Activated T-helper 2 cell treated with anti-CD3 and anti-CD28 coated beads, Interferon-gamma antibody, Interleukin-2, Interleukin-4, amounts not matched to agents 10 μg/mL and 5 μg/mL and 100 μg/mL, durations not matched to agents 14 hours and 24 hours and 36 hours (primary cell): ENCODE measurements at places on chromosomes 11 and 22. TPM values are rescaled to one million over a fixed set of nuclear protein-coding genes. Genes with fewer than 3 reads are reported as not detected.
A peak's percentile ranks its signal among the peaks of the same experiment; 100 is the strongest.

MYO18B gene
- 6.0 and 6.1 TPM in 2 replicates for total RNA-seq

DNA sequence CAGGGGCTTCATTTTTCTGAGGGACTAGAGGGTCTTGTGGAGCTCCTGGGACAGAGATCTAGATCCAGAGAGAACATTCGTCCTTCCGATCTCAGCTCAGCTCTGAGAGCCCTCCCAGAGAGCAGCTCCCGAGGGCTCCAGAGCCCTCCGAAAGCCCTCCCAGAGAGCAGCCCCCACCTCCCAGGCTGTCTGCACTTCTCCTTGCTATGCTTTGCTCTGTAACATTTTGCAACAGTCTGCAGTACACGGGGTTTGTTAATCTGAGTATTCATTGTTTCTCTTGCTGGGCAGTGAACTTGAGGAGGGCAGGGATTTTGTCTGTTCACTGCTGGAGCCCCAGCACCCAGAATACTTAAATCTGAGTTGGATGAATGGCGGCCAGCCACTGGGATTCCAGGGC is 2.6 kb downstream of the GGA1 start:
- no peak for DNase-seq

- no peak for DNase-seq
Observed at GRCh38 chr22:42837556-42837955, 19.5 kb downstream of the ARFGAP3 start.

DNA sequence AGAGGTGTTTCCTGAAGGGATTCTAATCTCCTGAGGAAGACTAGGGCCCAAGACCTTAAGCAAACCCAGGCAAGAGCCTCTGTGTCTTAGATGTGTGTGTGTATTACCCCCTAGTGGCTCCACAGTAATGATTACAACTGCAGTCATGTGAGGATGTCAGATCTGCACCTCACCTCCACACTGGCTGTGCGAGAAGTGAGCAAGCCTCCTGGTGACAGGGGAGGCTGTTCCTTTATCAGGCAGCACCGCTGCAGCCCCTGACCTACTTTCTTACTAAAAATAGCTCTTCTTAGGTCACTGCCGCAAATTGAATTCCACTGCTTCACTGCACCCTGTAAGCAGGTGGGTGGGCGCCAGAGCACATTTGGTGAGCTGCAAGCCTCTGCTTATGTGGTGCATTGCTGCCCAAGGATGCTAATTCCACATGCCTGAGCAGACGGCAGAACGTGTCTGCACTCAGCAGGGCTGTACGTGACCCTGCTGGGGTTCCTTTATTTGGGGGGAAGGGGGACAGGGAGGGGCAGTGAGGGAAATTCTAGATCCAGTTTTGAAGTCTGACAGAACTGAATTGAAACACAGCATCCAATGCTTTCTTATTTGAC is 112.4 kb downstream of the KCNC1 start:
- no peak for DNase-seq

DNA sequence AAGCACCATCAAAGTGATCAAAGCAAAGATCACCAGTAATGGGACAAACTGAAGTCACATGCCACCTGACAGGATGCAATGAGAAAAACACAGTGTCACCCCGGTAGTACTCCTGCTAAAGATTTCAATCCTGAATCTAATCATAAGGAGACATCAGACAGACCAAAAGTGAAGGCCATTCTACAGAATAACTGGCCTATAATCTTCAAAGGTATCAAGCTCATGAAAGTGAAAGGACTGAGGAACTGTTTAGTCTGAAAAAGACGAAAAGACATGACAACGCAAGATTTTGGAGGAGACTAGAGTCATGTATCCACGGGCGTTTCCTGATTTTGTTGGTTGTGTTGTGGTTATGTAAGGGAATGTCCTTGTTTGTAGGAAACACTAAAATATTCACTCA is 42.4 kb upstream of the TSKU start:
- no peak for DNase-seq

GRCh38 chr11:132475026-132475425 is 1057.3 kb downstream of the OPCML start:
- no peak for DNase-seq

PKP3 gene
- total RNA-seq = not detected in 2 replicates

OR2AT4 gene
- total RNA-seq = not detected in 2 replicates

PATE4 gene
- total RNA-seq = not detected in 2 replicates

GRCh38 chr11:41400124-41400523 is 59.3 kb downstream of the LRRC4C start:
- no peak for DNase-seq

IFITM10 gene
- 0.14 and 0.34 TPM in 2 replicates for total RNA-seq

- no peak for DNase-seq
Observed at GRCh38 chr11:96869207-96869606, 479.4 kb downstream of the JRKL start.

- DNase-seq = peak; percentile 7
Observed at GRCh38 chr11:76596652-76597051, 73.9 kb downstream of the LRRC32 start.

DNA sequence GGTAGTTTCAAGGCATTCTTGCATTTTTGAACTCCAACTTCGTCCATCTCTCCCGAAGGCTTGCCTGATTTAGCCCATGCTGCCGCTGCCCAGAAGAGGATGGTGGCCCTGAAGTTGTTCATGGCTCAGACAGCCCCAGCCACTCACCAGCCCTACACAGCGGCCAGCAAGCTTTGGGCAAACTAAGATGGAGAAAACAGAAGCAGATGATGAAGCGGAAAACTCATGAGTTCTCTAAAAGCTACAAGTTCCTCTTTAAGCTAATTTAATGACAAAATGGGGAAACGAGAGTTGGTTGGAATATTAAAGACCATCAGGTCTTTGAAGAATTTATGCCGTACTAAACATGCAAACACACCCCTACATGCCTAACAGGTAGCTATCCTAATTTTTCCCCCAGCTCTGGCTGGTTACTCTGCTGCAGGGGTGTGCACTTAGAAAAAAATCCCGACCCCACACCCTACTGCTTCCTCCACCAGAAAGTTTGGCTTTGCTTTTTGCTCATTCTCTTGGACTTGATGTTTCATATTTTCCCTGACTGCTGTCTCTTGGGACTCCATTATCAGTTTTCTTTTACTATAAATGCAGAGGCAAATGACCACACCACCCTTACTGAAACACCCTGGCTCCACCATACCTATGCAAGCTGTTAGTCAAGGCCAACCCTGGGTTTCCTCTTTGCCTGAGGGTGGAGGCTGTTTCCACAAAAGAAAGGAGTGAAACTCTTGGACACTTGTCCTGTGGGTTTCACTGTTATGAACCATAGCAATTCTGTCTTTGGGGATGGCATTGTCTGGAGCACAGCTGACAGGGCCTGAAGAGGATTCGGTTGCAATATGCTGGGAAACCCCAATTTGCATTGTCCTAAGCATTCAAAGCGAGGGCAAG is at the start of gene MPEG1:
TSS of gene MPEG1 (minus strand) at position 184 of the 888 bp plus-strand sequence. CDS start at position 122, 62 bp downstream.
- no peak for DNase-seq

- DNase-seq = no peak
Observed at GRCh38 chr11:16280256-16280682, 76.1 kb downstream of the SOX6 start.

SERHL2 gene
- 1.8 and 2.2 TPM in 2 replicates for total RNA-seq

ANO3 gene
- total RNA-seq = not detected in 2 replicates

THAP7 gene
- 25.8 and 25.9 TPM in 2 replicates for total RNA-seq

- no peak for DNase-seq
Observed at GRCh38 chr11:108873310-108873709, 208.4 kb downstream of the DDX10 start.

GRCh38 chr22:36221799-36222751 is 17.3 kb downstream of the APOL2 start:
- no peak for DNase-seq

DNA sequence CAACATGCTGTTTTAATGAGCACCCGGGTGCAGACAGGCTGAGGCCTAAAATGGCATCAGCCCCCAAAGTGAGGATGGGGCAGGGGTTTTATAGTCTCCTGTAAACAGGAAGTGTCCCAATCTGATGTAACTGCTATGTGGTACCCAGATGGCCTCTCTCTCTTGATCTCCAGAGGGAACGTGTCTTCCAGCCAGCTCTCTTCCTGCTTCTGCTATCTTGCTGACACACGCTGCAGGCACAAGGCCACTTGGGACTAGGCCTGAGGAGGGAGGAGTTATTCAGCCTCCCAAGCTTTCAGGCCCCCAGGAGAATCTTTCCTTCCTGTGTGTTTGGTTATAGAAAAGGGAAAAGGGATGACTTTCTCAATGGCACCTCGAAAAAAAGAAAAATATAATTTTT is 11.4 kb upstream of the VSTM5 start:
- DNase-seq = no peak

DNA sequence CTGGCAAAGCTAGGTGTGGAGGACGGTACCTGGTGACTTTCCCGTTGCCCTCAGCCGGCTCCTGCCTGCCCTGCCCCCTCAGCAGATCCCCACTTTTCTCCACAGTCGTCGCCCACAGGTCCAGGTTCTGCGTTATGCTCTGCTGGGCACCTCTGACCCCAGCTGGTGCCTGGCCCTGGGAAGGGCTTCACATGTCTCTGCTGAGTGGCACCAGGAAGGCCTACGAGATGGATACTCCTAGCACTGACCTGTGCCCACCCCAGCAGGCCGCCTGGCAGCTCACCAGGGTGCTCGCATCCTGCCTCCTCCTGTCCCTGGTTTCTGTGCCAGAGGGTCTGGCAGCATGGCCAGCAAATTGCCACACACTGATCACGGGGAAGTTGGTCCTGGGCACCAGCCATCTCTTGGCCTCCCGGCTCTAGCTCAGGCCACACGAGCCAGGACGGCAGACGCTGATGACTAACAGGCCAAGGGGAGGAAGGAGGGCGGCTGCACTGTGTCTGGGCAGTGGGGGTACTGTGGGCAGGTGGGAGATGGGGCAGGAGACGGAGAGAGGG is 13.8 kb downstream of the CARS1 start:
- DNase-seq = no peak

- DNase-seq = no peak
Observed at GRCh38 chr11:12930850-12931249, 78.3 kb upstream of the RASSF10 start.

DNA sequence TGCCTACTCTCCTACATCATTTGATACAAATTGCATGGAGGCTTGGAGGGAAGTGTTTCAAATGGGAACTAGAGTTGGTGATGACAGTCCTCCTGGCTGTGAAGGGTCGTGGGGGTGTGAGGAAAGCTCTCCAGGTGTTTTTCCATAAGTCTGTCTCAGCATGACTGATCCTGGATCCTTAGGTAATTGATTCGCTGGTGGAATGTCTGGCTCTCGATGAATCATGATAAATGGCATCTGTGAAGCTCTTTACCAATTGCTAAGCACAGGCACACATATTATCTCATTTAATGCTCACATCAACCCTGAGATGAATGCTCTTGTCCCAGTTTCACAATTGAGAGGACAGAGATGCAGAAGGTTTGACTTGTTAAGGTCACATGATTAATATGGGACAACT is 107.5 kb downstream of the PKNOX2 start:
- no peak for DNase-seq

DNA sequence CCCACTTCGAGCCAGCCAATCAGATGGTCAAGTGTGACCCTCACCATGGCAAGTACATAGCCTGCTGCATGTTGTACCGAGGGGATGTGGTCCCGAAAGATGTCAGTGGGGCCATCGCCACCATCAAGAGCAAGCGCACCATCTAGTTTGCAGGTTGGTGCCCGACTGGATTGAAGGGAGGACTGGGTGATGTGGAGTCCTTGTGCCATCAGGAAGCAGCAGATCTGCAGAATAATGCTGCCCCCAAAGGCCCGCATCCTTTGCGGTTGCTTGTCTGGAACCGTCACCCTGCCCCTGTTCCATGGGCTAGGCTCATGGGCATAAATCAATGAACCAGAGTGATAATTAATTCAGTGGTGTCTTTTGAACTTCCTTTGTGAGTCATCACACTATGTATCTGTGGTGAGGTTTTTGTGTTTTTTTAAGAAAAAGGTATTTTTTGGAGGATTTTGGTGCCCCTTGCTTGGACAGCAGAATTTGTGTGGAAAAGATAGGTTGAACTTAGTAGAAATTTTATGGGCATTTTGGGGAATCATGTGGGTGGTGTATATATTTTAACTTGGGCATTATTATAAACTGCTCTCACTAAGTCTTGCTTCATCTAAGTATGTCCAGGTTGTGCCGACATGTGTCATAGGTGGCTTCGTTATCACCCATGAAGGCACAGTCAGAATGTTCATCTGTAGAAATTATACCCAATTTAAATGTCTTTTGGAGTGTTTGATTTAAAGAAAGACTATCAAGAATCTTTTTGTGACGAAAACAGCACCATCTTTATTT is 22.3 kb downstream of the LRRC74B start:
- DNase-seq = no peak

DNA sequence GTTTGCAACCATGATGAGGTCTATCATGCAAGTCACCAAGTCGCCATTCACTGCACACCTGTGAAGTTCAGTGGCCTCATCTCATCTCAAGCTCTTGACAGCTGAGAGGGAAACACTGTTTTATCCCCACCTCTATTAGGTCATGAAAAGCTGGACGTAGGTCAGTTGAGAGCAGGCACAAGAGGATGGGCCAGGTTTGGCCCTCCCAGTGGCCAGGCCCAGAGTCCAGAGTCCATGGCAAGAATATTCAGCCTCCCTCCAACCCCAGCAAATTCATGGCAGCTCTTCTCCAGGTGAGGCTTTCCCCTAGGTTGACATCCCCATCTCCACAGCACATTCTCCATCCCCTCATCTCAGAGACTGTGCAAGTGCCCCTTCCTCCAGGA is 22.0 kb upstream of the ISX start:
- DNase-seq = no peak

PRR33 gene
- 0.05 TPM in 1 of 2 replicates, not detected in the other for total RNA-seq

DNA sequence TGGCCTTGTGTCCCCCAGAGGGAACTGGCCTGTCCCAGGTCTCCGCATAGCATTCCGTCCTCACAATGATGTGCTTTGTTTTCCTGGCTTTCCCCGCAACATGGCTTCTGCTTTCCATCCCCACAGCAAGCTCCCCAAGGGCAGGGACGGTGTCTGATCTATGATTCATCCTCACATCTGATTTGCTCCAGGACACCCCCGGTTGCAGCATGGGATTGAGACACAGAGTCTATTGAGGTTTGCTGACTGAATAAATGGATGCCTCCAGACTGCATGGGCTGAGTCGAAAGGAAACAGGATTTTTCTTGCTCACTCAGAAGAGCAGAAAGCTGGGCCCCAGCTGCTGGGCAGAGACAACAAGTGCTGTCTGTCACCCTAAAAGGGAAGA is 40.2 kb downstream of the LMO1 start:
- DNase-seq = no peak

SOX10 gene
- not detected in 2 replicates for total RNA-seq

- DNase-seq = no peak
Observed at GRCh38 chr11:32884770-32885384, 7.7 kb upstream of the QSER1 start.

FERMT3 gene
- 197 and 202 TPM in 2 replicates for total RNA-seq

UBQLNL gene
- total RNA-seq = 0.09 TPM in 1 of 2 replicates, not detected in the other

DNA sequence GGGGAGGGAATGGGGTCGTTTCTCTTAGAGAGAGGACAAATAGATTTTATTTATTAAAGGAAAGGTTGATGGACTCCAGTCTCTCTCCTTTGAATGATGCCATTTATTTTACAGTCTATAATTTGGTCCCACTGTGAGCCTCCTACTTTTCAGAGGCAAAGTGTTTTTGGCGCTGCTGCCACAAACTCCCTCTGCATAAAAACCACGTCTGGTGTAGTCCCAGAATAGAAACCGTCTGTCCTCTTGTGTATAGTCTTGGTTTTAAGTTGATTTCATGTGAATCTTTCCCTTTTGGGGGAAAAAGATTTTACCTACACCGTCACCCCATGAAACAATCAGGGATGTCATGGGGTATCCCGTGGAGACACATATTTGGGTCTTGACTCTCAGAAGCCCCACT is 143.6 kb upstream of the SEZ6L start:
- no peak for DNase-seq

CNTF gene
- total RNA-seq = 3.4 and 4.0 TPM in 2 replicates
